IMR-90 (cell line): ENCODE measurements at places on chromosomes 4 and X.

DNA sequence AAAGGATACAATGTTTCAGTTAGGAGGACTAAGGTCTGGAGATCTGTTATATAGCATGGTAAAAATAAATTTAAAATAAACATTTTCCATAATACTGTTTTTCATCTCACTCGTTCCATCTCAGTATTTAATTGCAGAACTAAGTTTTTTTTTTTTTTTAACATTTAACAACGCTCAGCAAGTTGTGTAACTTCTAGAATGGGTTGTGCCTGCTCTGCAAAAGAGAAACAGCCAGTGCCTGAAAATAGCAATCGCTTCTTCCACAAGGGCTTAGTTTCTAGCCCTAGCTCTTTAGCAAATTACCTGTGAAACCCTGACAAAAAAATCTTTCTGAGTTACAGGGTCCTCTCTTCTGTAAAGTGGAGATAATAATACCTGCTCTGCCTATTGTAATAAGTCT is 41.9 kb downstream of the CNGA1 start:
- no peak for DNase-seq

- DNase-seq: no peak
These were observed 28.8 kb downstream of the NR0B1 start for GRCh38 chrX:30280428-30280827.

DNA sequence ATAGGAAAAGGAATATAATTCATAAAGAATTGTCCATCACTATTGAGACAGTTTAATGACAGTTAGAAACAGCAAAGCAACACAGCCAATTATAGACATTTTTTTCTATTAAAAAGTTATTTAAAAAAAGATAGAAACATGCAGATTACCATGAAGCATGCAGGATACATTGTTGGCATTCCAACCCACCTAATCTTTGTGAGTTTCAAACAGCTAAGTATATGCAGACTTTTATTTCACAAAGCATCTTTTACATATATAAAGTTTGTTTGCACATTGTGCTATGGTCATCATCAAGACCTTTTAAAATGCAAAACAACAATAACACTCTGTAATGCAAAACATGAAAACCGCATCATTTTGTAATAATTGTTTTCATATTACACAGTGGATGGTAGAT is 125.9 kb upstream of the ETNPPL start:
- DNase-seq: no peak

DNA sequence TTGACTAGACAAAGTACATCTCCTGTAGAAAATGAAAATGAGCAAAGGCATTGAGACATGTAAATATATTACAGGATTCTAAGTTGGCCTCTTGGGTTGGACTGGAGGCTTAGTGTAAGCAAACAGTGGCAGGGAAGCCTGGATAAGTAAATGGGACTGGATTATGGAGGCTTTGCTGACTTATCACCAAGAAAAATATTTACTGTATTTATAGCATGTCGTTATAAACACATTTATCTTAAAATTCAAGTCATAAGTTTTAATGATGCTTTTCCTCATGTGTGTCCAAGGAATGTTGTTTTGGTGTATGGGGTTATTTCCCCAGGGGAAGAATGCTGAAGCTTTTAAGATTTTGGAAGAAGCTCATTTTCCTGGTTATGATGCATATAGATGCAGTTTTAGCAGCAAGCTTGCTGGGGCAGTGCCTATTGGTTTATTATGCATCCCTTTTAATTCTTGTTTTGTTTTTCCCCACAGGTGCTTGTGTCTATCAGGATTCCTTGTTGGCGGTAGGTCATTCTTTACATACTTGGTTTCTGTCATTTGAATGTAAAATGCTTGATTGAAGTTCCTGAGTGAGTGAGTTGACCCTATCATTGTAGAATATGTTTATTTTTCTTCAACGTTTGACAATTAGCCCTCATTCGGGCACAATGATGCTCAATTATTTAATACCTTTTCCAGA is 8.5 kb downstream of the FRAS1 start:
- DNase-seq: no peak
